ENCODE measurements at places on chromosomes 1 and 21.

DNA sequence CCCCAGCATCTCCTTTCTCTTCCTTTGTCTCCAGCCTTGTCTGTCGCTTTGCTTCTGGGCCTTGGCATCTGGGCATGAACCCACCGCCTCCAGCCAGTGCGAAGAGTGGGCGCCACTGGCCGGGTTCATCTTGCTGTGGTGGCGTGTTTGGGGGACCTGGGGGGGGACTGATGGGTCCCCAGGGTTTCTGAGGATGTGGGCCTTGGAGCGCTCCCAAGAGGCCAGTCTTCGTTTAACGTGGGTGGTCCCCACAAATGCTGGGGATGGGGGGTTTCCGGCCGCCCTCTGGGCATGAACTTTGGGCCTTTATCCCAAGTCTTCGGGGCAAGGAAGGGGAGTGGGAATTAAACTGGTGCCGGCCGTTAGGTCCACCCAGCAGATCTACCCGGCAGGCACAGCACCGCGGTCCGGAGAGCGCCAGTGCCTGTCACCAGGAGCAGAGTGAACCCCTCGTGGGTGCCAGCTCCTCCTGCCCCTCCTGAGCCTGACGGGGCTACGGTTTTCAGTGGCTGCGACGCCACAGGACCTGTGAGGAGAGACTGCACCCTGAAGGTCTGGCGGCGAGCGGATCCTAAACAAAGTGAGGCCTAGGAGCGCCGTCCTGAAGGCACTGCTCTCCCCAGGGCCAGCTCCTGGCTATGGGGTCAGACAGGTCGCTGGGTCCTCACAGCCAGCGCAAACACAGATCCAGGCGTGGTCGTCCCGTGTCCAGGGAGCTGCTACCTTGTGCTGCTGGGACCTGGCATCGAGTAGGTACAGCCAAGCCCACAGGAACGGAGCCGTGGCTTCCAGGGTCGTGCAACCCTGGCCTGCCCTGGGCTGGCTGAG is 12.1 kb upstream of the C1orf174 start:
- no peak for DNase-seq

DNA sequence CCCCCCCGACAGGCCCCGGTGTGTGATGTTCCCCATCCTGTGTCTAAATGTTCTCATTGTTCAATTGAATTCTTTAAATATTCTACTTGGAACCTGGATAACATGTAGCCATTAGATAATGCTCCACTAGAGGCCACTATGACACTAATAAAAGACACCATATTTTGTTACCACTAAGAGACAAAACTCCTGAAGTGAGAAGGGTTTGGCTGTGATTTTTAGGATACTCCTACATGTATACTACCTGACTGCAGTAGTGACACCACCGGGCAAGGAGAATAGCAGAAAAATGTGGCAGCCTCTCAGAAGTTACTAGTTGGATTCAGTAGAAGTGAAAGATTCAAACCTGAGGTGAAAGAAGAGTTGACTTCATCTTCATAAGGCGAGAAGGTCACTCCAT is 36.0 kb downstream of the F5 start:
- DNase-seq, result no peak

GRCh38 chr1:212967801-212968200 is 17.5 kb downstream of the VASH2 start:
- DNase-seq, result no peak

DNA sequence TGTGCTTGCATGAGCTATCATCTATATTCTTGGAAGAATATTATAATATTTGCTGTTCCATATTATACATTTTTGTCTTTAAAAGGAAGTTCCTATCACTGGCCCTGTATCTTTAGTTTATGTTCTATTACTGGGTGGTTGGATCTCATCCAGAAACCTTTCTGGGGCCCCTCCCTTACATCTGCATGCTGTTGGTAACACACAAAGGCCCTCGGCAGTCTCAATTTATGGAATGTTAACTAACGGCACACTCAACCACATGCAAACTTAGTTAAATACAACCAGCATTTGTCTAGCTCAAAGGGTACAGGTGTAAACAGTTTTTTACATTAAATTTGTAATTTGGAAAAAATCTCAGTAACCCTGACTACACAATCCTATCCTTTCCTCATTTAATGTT is 9.7 kb upstream of the HYI start:
- DNase-seq, result no peak

- DNase-seq, result no peak
Observed at GRCh38 chr1:42165511-42166210, 1.1 kb upstream of the GUCA2A start.

DNA sequence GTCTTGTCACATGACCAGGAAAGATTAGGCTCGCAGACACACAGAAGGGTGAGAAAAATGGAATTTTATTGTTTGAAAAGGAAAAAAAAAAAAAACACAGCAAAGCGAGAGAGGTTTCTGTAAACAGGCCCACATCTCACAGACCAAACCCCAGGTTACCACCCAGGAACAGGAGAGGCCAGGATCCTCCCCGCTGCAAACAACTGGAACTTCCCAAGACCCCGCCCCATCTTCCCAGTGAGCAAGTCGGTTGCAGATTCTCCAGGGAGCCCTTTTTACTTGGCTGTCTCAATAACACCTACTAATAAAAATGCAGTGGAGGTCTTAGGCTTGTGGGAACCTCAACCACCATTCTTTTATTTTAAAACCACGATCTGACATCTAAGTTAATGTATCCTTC is 84.7 kb upstream of the ETS2 start:
- DNase-seq, result no peak

DNA sequence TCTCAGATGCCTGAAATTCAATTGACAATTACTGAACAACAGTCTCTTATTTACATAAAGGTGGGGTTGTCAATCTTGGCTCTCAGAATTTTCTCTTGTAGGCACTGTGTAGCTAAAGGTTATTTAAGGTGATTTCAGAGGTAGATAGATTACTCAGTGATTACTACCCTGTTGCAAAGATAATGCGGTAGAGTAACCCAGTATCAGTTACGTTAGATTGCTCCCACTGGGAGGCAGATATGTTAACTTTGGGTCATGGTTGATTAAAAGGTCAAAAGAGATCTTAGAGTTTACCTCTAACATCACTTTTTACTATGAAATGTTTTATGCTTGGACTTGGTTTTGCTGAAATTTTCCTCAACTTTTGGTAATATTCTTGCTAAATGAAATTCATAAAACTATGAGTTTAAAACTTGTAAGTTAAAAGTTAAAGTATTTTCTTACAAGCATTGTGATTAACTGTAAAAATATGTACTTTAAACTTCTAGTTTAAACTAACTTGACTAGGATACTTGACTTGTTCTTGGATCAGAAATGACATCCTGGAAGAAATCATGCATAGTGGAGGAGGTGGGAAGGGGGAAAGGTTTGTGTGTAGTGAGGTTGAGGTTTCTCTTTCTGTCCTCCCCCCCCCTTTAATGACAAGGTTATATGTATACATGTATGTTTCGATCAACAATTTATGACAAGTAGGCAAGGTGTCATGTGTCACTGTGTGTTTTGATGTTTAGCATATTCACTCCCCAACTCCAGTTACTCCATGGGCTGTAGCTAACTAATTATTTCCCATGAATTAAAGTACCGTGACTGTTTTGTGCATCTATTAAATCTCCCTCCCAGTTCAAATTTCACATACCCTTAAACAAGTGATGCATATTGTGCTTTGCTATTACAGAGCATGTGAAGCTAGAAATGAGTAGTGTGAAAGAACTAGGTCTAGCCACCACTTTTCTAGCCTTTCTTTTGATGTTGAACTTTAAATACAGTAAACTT is 2.9 kb downstream of the LAMC1 start:
- no peak for DNase-seq

- no peak for DNase-seq
Observed at GRCh38 chr1:247331172-247331524, 519 bp downstream of the ZNF496 start.

GRCh38 chr1:220895412-220895946 is 16.2 kb downstream of the HLX start:
- no peak for DNase-seq

GRCh38 chr1:56206391-56206790 is 373.0 kb downstream of the PLPP3 start:
- no peak for DNase-seq

- DNase-seq, result no peak
Observed at GRCh38 chr21:27759091-27759659, 792.3 kb upstream of the ADAMTS5 start.

All from cerebellar nuclear complex (tissue), 1 donor.